HL-60 (cell line): ENCODE measurements at places on chromosomes 7 and 10.

GRCh38 chr10:76946270-76946669, 691.3 kb downstream of the KCNMA1 start:
- no peak for DNase-seq

GRCh38 chr10:49280001-49280408, 19.0 kb upstream of the C10orf71 start:
- peak; percentile 58 for DNase-seq

GRCh38 chr7:107917763-107918651, 27.0 kb downstream of the DLD start:
- no peak for DNase-seq

DNA sequence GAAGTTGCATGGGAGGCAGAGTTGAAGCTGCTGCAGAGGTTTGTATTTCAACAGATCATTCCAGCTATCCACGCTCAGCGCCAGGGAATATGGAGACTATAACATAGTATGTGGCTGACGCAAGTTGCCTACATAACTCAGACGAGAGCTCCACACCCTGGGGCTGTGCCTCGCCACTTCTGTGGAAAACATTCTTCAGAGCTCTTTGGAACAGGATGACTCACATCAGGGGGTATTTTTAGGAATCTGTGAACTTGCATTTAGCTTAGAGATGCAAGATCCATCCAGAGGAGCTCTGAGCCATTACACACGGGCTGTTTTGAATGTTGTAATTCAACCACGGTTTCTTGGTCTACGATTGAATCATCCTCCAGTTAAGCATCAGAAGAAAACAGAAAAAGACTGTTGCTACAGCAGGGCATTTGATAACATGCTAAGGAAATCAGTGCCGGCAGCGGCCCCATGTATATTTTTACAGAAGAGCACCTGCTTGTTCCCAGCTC, 481.5 kb upstream of the AKR1E2 start:
- no peak for DNase-seq

- no peak for DNase-seq
Measured at GRCh38 chr10:43075612-43076003, 1.3 kb upstream of the RET start.

GRCh38 chr10:119308089-119308488, 100.7 kb downstream of the GRK5 start:
- DNase-seq = no peak

DNA sequence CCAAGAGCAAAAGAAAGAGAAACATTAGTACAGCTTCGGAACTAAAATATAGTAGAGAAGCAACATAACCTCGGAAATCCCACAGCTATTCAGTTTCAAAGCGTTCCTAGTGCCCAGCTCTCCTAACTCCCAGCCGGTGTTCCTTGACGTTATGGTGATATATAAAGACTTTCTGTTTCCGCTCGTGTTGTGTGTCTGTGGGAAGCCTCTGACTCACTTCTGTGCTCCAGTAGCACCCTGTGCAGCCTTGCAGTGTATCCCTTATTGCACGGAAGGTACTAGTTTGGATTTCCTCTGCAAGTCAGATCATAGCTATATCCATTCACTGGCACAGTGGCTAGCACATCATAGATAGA, 535 bp downstream of the ASAH2B start:
- no peak for DNase-seq

DNA sequence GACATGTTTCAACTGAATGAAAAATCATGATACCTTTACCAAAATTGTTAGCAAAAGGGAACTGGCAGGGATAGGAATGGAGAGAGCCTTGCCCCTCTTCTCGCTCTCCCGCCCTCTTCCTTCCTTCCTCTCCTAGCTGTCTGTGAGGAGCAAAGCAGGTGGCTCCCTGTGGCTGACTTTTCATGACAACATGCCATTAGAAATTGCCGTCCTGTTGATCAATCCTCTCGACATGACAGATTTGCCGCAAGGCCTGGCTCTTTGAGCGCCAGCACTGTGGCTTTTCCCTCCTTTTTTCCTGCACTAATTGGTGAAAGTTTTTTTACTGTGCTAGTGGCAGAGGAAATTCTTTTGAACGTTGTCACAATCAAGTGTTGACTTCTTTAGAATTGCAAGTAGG, 171.1 kb downstream of the TCF7L2 start:
- no peak for DNase-seq

DNA sequence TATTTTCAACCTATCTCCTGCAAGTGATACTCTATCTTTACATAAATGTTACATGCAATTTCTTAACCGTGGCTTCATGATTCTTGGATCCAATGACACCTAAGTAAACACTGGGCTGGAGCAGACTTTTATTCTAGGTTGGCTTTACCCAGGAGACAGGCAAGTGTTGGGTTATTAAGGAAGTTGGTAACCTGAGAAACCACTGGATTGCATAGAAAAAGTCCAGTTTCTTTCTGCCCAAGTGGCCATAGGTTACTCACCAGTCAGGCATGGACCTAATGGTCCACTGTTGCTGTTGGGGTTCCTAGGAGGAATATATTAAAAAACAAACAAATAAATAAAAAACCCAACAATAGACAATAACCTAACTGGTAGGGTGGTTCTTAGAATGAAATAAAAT, 112.8 kb downstream of the SEMA3D start:
- no peak for DNase-seq

DNA sequence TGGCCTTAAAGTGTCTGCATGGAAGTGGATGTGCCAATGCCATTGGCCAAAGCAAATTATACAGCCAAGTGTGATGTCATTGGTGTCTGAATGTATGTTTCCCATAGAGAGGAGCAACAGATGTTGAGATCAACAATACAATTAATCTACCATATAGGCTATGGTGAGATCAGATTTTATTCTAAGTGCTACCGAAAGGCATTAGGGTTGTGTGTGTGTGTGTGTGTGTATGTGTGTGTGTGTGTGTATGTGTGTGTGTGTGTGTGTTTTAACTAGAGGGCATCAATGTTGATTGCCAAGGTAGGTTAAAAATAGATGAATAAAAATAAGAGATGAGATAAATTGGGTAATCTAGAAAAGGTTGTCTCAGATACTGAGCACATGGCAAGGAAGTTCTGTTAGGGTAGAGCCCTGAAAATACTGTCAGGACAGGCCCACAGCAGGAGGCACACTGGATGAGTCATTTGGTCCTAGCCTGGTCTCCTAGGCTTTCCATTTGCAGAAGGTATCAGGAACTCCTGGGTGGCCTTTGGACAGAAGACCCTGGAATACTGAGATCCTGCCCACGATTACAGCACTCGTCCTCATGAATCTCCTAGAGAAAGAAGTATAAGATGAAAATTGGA, 446.0 kb upstream of the PODXL start:
- no peak for DNase-seq

- no peak for DNase-seq
Measured at GRCh38 chr10:92891885-92892690, 43.8 kb downstream of the EXOC6 start.

- DNase-seq = no peak
Measured at GRCh38 chr10:97531401-97531986, 32.8 kb downstream of the UBTD1 start.

DNA sequence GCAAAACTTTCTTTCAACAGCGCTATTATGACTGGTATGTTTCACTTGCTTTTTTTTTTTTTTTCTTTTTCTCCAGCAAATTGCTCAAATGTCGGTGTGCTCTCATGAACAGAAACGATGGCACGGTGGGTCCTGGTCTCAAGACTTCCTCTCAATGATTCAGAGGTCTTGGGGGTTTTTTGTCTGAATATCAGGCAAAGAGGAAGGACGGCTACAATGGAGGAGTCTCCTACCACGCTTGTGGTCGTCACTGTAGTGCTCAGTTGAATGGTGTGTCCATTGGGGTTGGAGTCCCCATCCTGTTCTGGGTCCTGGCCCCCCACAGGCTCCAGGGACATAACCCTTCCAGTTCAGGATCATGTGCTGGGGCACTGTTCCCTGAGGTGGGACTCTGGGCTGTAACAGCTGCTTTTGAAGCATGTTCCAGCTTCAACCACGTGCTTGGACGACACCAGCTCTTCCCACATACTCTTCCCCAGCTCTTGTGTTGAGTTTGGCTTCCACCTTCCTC, 266.7 kb upstream of the KLF6 start:
- DNase-seq = no peak
